Erythroblast (primary cell): ENCODE measurements at places on chromosomes 7 and 10.

- DNase-seq: no peak
Observed at GRCh38 chr10:100786591-100786990, 41.2 kb downstream of the PAX2 start.

GRCh38 chr10:79186486-79187120 lies 117.8 kb downstream of the ZMIZ1 start:
- DNase-seq: no peak

DNA sequence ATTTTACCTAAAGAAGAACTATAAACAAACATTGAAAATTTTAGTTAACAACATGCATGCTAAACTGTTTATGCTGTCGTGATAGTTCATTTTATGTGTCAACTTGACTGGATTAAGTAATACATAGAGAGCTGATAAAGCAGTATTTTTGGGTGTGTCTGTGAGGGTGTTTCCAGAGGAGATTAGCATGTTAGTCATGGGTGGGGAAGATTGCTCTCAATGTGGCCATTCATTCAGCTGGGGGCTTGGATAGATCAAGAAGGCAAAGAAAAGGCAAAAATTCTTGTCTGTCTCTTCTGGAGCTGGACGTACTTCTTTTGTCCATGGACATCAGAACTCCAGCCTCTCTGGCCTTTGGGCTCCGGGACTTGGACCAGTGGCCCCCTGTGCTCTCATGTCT lies 172.9 kb upstream of the SEMA3E start:
- peak; percentile 90 for DNase-seq

DNA sequence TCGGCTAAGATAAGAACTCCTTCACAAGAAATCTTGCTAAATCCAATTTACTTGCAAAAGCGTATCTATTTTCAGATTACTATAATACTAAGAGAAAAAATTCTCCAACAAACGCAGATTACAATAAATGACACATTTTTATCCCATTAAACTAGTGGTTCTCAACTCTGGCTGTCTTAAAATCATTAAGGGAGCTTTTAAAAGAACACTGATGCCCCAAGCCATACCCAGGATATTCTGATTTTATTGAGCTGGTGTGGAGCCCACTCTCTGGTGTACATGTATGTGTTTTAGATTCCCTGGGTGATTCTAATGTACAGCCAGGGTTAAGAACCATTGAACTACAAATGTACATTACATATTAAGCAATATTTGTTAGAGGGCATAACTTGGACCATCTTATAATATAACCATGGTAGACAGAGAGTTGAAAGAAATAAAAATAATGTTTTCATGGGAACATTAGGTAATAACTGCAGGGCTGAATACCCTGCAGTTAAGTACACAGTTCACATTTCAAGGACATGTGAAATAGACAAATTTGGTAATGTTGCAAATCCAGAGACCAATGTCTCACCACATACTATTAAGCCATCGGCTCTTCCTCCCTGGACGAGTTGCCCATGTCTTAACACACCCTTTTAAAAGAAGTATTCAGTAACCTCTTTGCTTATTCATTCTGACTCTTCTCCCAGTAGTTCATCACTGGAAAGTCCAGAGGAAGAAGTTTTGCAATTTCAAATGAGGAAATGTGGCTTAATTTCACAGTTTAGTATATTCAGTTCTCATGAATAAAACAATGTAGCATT lies 6.2 kb downstream of the GSAP start:
- DNase-seq: no peak

- no peak for DNase-seq
Observed at GRCh38 chr7:150358433-150358832, 10.2 kb upstream of the REPIN1 start.

DNA sequence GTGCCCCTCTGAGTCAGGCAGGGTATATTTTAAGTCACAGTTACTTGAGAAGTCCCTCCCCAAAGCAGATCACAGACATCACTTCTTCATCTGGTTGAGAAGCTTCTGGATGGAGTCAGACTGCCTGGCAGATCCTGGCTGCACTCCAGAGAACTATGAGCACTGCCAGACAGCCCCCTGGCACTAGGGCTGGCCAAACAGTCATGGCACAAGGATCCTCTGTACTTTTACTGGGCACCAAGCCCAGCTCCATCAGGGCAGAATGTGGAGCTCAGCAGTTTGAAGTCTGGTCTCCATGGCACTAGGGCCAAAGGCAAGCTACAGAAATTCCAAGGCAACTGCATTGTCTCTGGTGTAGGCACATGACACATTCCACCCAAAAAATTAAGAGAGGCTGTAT lies 162.1 kb downstream of the NRG3 start:
- DNase-seq: no peak

DNA sequence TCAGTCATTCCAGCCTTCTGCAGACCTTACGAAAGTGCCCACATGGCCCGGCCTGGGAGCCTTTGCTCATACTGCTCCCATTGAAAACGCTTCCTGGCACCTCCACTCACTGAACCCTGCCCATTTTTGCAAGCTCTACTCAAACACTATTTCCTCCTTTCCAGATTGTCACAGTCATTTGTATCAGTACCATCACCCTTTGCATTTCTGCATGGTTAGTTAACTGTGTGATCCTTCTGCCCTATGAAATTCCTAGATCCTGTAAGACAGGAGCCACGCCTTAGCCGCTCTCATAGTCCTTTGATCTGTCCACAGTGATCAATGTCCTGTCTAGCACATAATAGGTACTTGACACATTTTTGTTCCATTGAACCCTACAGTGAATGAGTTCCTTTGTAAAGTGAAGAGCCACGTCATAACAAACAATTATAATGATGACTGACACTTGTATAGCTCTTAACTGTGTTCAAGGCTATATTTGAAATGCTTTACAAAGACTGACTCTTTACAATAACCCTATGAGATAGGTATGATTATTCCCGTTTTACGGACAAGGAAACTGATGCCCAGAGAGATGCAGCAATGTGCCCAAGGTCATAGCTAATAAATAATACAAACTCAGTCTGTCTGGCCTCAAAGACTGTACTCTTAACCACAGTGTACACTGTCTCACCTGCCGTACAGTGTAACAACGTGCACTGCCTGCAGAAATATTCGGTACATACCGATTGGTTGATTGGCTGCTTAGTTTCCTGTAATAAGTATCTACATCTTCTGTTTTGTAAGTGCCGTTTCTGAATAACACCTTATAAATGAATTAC lies 16.6 kb upstream of the ITIH2 start:
- DNase-seq: no peak

- DNase-seq: peak; percentile 10
Observed at GRCh38 chr10:70672165-70673042, at the start of gene ADAMTS14. ADAMTS14 (plus strand) TSS chr10:70672506; CDS start chr10:70672803, 297 bp downstream.

- DNase-seq: no peak
Observed at GRCh38 chr7:50209461-50210135, 94.9 kb upstream of the IKZF1 start.
